Urinary bladder (tissue), 4 donors: ENCODE measurements at places on chromosomes 11 and 22.
A peak's percentile ranks its signal among the peaks of the same experiment; 100 is the strongest.

GRCh38 chr11:113697756-113698407 lies 8.2 kb downstream of the TMPRSS5 start:
- no peak for DNase-seq

- no peak for DNase-seq
These were observed 400.5 kb downstream of the TENM4 start for GRCh38 chr11:79040348-79040747.

DNA sequence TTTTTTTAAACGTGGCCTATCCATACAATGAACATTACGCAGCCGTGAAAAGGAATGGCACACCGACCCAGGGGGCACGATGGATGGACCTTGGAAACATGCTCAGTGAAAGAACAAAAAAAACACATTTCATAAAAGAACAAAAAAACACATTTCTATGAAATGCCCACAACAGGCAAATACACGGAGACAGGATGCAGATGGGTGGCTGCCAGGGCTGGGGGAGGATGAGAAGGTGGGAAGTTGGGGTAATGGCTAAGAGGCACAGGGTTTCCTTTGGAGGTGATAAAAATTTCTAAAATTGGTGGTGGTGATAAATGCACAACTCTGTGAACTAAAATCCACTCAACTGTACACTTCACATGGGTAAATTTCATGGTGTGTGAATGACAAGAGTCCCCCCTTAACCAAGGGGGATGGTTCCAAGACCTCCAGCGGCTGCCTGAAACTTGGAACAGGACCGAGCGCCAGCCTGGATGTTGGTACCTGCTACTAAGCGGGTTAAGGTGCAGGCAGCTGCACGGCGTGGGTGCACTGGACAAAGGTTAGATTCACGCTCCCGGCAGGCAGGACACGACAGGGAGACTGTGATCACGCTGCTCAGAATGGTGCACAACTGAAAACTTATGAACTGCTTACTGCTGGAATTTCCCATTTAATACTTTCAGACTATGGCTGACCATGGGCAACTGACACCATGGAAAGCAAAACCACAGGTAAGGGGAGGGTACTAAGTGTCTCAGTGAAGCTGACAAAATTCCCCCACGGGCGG lies 16.5 kb downstream of the BRD1 start:
- no peak for DNase-seq

DNA sequence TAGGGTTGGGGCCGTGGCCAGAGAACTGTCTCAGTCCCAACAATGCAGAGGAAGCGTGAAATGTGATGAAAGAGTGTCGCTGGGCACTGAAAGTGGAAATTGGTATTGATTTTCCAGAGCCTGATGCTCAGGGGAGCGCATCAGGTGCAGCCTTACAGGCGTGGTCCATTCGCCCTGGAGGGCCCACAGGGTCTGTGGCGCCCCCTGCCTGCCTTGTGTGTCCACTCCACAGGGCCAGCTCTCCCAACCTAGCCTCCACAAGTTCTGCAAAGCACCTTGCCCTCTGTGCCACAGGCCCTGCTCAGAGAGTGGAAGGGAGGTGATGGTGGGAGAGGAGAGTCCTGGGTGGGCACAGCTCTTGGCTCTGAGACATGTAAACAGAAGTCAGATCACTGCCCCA lies 54.9 kb upstream of the LMO1 start:
- no peak for DNase-seq

DNA sequence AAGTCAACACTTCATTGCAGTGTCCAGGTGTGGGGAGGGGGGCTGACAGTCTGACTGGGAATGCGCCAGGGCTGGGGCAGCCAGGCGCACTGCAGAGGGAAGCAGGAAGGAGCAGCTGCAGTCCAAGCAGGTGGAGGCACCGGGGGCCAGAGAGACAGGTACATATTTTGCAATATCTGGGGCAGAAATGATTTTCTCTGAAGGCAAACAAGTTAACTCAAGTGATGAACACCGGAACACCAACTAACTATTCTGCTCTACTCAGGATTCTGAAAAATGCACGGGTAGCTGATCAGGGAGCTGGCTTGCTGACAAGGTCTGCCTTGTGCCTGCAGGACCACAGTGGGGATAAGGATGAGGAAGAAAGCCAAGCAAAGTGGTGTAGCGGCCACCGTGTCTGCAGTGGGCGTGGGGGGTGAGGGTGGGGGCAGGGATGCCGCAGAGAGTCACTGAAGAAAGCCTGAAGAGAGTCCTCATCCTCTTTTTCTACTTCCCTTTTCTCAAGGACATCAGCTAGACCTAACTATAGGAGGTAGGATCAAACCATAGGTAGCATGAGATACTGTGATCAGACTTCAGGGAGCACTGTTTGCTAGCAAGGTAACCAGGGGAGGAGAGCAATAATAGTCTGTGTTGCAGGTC lies 83.4 kb downstream of the SCN3B start:
- DNase-seq: no peak

DNA sequence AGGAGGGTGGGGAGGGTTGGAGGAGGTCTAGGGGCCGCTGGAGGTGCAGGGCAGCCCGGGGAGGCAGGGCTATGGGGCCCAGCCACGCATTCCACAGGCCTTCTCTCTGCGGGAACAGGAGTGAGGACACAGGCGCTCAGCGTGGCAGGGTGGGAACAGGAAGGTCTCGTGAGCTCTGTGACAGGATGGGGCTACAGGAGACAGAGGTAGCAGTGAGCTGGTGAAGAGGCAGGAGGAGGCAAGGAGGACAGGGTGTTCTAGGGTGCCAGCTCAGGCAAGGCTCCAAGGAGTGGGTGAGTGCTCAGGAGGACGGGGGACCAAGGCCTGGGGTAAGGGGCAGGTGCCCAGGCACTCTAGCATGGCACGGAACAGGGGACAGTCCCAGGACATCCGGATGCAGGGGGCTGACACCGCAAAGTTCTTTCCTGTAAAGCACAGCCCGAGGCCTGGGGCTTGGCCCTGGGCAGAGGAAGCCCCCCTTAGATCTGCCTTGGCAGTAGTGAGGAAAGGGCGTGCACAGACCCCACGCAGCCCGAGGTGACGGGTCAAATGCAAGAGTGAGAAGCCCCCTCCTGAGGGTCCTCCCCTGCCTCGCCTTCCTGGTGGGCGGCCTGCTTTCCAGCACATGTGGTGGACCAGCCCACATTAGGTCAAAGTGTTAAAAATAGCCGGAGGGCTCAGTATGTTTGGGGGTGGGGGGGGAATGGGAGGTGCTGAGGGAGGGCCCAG lies 4.7 kb upstream of the NEAT1 start:
- DNase-seq: no peak

GRCh38 chr11:84628871-84629620 lies 998.1 kb downstream of the DLG2 start:
- DNase-seq: no peak

GRCh38 chr11:95764267-95764898 lies 25.2 kb downstream of the FAM76B start:
- DNase-seq: peak; percentile 60

DNA sequence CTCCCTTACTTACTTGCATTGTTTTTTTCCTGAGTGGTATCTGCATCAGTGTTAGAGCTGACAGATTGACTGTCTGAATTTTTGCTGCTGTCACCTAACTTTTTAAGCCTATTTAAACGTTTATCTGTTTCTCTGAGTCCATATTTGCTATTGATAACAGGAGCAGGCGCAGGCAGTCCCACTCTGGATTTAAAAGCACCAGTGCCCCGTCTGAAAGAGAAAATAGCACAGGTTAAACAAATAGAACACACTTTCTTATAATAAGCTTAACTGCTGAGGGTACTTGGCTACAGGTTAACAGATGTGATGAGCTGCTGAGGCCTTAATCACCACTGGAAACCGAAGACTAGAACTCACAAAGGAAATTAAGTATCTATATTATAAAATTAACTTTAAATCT lies 45.8 kb upstream of the CHKA start:
- DNase-seq: no peak

- DNase-seq: no peak
These were observed 603 bp upstream of the ZFTA start for GRCh38 chr11:63769042-63769713.

GRCh38 chr11:117523680-117524079 lies 196.0 kb downstream of the CEP164 start:
- DNase-seq: no peak

- DNase-seq: no peak
These were observed 82.1 kb downstream of the PPP6R3 start for GRCh38 chr11:68542617-68543016.

- DNase-seq: no peak
These were observed 125.1 kb upstream of the ZBED5 start for GRCh38 chr11:10982704-10983510.

DNA sequence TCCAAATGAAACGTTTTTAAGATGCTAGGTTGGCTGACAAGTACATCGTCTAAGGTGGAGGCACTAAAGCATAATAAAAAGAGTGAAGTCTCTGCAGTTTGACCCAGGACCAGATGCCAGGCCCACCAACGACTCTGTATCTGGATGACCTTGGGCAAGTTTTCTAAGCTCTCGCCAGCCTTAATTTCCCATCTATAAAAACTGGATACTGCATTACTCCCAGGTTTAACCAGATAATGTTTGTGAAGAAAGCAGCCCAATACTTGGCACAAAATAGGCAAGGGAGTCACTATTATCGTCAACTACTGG lies 49.0 kb downstream of the FAM83F start:
- DNase-seq: no peak

GRCh38 chr11:65555693-65556231 lies 2.4 kb downstream of the LTBP3 start:
- no peak for DNase-seq

- DNase-seq: peak; percentile 85
These were observed 38.0 kb downstream of the TMEM45B start for GRCh38 chr11:129853518-129854231.

DNA sequence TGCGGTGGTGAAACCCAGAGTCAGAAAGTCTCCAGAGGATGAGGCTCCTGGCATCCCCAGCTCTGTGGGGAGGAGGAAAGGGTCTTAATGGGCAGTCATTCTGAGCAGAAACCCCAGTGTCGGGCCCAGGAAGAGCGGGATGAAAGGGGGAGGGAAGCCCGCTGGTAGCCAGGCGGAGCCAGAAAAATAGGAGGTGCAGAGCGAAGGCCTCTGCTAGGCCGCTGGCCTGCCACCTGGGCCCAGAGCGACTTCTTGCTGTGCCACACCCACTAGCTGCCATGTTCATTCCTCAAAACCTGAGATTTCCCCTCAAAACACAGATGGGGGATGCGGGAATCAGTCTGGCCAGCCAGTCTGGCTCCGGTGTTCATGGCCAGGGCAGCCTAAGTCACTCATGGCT lies 650 bp upstream of the POU2AF3 start:
- DNase-seq: no peak

- no peak for DNase-seq
These were observed 3.8 kb downstream of the ZBTB16 start for GRCh38 chr11:114063149-114063828.

DNA sequence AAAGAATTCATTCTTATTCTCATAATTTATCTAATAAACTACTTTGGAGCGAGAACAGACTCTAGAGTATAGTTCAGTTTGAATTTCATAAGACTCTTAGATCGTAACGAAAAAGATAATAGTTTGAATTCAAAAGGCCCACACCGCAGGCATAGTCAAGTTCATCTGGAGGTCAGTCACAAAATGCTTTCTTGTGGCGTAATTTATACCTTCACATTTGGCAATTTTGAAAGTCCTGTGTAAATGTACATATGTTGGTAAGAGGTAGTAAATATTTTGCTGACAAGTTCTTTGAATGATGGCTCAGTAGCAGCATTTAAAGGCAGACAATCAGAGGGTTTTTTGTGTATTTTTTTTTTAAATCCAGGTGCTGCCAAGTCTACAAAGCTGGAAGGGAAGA lies 88.1 kb downstream of the TEAD1 start:
- no peak for DNase-seq

DNA sequence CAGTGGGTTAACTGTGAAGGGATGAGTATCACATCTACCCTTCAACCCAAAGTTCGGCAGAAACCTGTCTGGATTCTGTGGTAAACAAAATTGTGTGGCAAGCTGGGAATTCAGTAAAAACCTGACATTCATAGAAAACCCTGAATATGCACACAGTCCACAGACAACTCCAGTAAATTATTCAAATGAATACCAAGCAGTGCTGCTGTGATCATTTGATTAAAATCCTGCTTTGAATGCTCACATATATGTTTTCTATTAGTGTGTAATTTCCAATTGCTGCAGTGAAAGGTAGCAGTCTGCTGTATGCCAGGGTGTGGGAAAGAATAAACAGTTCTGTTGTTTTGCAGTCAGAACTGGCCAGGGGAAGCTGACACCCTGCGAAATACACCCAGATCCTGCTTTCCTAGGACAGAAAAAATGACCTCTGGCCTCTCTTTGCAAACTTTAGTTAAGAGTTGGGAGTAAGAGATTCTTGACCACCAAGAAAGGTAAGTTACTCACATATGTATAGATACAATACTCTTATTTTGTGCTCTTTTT lies 217.8 kb downstream of the FAM76B start:
- DNase-seq: no peak

DNA sequence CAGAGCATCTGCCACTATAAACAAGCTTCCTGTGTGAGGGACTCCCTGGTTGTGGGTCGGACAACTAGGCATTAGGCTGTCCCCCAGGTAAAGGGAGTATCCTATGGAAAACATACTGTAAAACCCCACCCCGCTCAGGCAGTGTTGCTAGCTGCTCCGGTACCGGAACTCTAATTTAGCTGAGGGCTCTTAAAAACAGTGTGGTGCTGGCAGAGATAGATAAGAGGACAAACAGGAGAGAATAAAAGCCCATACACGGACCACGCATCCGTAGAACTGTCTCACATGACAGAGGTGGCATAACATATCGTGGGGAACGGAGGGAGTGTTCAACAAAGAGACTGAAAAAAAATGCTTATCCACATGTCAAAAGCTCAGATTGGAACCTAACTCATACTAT lies 3.4 kb upstream of the MOGAT2 start:
- no peak for DNase-seq

DNA sequence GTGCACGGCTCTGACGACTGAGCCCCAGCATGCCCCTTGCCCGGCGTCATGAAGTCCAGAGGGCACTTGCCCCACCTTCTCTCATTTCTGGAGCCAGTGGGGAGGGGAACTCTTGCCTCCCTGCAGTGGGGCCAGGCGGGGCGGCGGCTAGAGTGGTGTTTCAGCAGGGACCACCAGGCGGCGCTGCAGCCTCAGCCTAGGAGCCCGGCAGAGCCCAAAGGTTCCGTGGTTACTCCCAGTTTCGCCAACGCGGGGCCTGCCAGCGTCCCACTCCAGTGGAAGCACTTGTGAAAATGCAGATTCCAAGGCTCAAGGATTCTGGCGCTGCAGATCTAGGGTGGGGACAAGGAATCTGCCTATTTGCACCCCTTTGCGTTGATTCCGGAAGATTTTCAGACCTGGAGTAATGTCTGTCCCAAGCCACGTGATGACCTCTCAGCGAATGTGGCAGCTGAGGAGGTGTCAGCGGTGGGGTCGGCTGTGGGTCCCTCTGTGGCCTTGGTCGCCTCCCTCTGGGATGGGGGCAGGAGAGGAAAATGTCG lies 55.7 kb downstream of the CD82 start:
- no peak for DNase-seq
